ENCODE measurements at places on chromosomes 13 and 19.

DNA sequence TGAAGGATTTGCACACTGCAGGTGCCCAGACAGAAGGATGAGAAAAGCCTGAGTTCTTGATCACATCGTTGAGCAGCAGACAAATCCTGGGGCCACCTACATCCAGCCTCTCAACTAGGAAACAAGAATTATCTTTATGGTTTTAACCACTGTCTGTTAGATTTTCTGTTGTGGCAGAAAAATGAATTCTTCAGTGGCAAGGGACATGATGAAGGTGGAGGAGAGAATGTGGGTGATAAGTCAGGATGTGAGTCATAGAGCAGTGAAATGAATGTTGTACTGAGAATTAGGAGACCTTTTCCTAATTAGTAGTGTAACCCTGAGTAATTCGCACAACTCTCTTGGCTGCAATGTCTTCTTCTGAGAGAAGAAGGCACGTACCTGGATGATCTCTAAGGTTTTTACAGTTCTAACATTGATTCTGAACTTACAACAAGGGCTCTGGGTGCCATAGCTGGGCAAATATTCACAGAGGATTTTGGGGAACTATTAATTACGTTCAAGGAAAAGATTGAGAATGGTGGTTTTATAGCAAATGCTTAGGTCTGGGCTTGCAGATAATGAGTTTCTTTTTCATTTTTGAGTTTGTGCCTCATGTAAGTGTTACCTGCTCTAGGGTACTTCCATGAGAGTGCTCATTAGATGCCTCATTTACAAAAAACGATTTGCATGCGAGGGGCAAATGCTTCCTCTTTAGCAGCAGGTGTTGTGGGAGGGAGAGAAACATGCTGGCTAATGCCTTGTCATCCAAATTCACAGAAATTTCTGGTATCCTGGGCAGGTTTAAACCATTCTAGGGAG, 111.0 kb upstream of the KL start:
- no peak for DNase-seq

DNA sequence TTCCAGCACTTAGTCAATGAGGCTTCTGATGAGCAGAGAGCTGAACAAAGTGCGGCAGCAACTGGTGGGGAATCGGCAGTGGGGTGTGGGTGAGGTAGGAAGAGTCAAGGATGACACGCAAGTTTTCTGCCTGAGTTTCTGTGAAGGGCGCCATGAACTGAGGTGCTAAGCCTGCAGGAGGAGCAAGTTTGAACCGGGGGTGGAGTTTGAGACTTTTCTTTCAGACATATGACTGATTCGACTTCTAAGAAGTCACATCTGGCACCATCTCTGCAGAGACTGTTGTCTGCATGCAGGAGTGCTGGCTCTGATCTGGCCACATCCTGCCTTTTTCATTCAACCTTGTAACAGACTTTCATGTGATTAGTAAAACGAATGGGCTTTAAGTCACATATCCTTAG, 14.8 kb upstream of the GPI start:
- no peak for DNase-seq

GRCh38 chr13:39777527-39778061, 122.1 kb downstream of the COG6 start:
- DNase-seq = no peak

GRCh38 chr13:93862259-93862658, 617.2 kb downstream of the DCT start:
- no peak for DNase-seq

GRCh38 chr13:29538652-29539040, 56.8 kb downstream of the SLC7A1 start:
- DNase-seq = no peak

GRCh38 chr13:44270150-44270549, 103.5 kb upstream of the SERP2 start:
- no peak for DNase-seq

DNA sequence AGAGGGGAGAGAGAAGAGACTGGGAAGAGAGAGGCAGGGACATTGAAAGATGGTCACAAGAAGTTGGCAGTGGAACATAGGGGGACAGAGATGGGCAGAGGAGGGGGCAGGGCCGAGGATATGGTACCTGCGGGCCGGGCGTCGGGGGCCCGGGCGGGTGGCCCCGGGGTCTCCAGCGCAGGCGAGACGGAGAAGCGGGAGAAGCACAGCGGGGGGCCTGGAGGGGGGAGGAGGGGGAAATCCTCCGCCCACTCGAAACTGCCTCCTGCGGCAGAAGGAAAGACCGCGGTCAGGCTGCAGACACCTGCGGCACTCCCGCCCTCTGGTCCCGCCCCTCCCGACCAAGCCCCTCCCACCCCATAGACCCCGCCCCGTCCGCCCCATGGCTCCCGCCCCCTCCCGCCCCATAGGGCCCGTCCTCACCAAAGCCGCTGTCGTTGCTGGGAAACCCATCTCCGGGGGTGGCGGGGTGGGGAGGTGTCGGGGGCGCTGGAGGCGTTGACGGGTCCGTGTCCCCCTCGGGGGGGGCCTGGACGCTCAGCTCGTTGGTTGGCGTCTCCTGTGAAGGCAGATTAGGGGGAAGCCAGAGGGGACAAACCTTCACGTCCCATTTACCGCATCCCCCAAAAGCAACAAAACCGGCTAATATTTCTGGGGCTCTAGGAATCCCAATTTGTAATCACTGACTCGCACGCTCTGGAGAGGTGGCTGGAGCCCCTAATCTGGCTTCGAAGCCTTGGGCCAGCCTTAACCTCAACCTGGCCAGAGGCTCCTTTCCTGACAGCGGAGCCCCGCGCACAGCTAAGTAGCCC, 20.4 kb downstream of the LMTK3 start:
- DNase-seq = no peak

GRCh38 chr13:76438050-76438449, 448.2 kb downstream of the KCTD12 start:
- no peak for DNase-seq

DNA sequence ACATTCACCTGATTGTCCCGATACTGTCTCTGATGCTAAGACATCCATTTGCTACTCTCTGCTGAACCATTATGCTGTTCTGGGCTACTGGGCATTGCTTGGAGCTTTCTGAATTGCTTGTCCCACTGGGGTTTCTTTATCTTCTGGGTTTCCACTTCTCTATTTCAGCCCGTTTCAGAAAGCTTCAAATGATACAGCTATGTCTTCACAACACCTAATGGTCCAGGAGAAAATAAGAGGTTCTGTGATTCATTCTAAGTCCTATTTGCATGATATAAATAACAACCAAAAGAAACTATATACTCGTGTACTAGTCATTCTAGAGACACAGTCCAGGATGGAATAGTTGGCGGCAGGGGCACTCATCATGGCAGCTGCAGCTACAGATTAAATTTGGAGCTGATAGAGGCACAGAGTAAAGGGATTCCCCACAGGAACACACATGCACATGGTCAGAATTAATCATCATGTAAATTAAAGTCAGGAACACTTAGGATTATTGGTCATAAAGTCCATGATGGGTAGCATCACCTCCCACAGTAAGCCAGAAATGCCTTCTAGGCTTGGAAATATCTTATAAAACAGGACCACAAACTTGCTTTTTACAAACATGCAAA, 33.3 kb upstream of the SCEL start:
- DNase-seq = no peak

DNA sequence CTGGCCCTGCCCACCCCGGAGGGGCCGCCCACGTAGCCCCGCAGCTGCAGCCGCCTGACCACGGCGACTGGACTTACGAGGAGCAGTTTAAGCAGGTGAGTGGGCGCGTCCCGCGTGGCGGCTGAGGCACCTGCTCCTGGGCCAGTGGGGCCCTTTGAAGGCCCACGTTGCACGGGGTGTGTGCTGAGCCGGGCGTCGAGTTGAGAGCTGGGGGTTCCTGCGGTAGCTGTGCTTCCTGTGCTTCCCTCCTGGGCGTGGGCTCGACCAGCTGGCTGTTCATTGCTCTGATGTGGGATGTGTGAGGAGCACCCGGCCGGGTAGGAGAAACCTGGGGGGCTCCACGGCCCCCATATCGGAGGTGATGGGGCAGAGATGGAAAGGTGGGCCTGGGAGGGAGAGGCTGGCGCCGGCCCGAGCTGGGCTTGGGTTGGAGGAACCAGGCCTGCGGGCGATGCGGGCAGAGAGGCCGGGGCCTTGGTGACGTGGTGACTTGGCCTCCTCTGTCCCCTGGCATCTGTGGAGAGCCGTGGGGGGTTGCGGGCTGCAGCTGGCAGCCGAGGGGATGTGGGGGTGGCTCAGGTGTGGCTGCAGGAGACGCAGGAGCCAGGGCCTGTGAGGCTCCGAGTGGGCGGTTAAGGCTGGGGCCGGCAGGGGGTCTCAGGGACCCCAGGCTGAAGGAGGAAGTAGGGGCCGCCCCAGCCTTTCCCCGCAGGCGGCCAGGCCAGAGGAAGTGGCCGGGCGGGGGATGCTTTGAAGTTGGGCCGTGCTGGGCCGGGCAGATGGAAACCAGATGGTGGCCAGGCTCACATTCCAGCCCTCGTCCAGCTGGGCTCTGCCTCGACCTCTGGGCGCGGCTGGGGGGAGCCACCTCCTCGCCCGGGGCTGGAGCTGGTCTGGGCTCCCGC, 7.1 kb downstream of the ARID3A start:
- DNase-seq = no peak

DNA sequence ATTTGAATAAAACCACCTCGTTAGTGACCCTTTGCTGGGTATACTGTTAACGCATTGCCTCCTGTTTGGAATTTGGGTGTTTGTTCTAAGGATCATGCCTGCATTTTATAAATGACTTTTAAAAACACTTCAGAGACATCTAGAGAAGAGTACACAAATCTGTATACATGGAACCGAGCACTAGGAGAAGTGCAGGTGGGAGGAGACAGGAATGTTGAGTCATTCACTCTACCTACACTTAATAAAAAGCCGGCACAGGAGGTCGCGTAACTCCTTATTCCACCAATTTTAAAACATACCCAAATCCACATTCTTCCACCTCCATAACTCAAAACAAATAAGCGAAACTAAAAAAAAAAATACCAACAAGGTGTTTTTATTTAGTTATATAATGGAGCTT, 48.6 kb downstream of the FGF9 start:
- DNase-seq = no peak

DNA sequence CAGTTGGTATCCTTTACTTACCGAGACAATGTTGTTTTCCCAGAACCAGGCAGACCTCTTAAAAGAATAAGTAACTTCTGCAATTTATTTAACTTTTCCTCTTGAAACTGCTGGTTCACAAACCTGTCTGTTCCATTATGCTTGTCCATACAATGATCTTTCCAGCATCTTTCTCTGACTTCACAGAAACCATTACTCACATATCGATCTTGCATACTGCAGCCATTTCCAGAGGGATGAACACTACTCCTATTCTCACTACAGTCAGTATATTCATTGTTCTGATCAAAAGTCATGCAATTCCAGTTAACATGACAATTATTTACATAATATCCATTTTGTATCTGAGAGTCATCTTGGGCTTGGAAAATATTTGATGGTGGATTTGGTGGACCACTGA, 2.8 kb downstream of the N4BP2L2 start:
- no peak for DNase-seq

GRCh38 chr13:60032851-60033250, 130.9 kb downstream of the DIAPH3 start:
- DNase-seq = no peak

- DNase-seq = no peak
Observed at GRCh38 chr13:47621931-47622330, 379.1 kb downstream of the SUCLA2 start.

GRCh38 chr13:51425410-51426042, 27.3 kb downstream of the INTS6 start:
- no peak for DNase-seq

- DNase-seq = no peak
Observed at GRCh38 chr19:977058-977464, 7.1 kb upstream of the WDR18 start.

DNA sequence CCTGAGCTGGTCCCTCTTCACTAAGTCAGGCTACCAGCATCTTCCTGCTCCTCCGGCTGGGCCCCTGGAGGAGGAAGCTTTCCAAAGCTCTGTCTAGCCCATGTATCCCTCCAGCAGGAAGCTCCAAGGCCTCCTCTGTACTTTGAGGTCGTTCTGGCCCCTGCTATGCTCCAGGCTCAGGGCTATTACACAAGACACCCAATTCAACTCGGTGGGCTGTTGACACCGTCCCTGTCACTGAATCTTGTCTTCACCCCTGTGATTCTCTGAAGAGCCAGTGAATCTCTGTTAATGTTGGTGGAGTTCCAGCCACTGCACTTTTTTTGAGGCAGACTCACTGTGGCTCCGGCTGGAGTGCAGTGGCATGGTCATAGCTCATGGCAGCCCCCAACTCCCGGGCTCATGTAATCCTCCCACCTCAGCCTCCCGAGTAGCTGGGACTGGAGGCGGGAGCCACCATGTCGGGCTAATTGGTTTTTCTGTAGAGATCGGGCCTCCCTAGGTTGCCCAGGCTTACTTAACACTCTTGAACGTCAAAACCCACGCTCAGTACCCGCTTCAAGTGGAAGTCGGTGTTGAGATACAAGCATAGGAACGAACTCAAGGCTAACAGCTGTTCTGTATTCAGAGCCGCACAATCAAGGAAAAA, 512 bp upstream of the REX1BD start:
- no peak for DNase-seq

GRCh38 chr13:110309661-110310524, 2.8 kb downstream of the COL4A2 start:
- DNase-seq = no peak

GRCh38 chr19:52190487-52191293, 838 bp downstream of the PPP2R1A start:
- DNase-seq = no peak

GRCh38 chr13:104086759-104087158, 1020.5 kb upstream of the SLC10A2 start:
- DNase-seq = no peak

GRCh38 chr19:13825489-13826441, 30.5 kb downstream of the ZSWIM4 start:
- DNase-seq = no peak

DNA sequence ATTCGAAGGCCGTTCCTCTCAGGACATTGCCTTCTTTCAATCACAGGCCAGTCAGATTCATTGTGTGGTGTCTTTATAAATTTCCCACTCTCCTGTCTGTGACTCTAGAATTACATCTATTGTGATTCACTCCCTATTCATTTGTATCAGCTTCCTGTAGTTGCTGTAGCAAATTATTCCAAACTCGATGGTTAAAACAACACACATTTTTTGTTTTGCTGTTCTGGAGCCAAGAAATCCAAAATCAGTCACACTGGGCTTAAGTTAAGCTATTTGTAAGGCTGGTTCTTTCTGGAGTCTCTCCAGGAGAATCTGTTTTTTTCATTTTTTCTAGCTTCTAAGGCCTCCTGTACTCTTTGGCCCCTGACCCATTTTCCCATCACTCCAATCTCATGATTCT, 1487.0 kb upstream of the SLC10A2 start:
- DNase-seq = no peak
